ENCODE measurements at places on chromosomes 1 and 21.

GRCh38 chr1:171334024-171334640 is 20.1 kb downstream of the FMO4 start:
- DNase-seq, result no peak

- DNase-seq, result no peak
Measured at GRCh38 chr21:45709173-45709572, 65.6 kb downstream of the PCBP3 start.

GRCh38 chr1:237998581-237998980 is 107.9 kb upstream of the ZP4 start:
- no peak for DNase-seq

- DNase-seq, result no peak
Measured at GRCh38 chr1:174519844-174520243, 72.1 kb downstream of the GPR52 start.

GRCh38 chr1:96843196-96843595 is 121.6 kb downstream of the PTBP2 start:
- no peak for DNase-seq

DNA sequence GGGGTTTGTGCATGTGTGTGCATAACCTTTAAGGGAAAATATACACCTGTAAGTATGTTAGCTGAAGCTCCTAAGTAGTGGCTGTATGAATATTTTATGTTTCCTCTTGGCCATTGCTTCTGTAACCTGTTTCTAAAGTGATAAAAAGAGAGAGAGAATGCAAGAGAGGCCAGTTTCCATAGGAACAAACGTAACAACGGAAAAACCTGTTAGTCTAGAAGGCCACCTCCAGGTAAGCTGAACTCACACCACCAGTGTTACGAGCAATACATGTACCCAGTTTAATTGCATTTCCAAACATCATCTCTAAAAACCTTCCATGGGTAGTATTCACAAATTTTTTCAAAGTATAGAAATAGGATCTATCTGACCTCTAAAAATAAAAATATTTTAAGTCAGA is 63.1 kb downstream of the PLPPR4 start:
- DNase-seq, result no peak

GRCh38 chr1:156540955-156541354 is 31.4 kb downstream of the IQGAP3 start:
- no peak for DNase-seq

GRCh38 chr1:32199717-32200072 is 700 bp upstream of the CCDC28B start:
- DNase-seq, result no peak

- DNase-seq, result no peak
Measured at GRCh38 chr21:31599013-31599412, 60.5 kb upstream of the SOD1 start.

DNA sequence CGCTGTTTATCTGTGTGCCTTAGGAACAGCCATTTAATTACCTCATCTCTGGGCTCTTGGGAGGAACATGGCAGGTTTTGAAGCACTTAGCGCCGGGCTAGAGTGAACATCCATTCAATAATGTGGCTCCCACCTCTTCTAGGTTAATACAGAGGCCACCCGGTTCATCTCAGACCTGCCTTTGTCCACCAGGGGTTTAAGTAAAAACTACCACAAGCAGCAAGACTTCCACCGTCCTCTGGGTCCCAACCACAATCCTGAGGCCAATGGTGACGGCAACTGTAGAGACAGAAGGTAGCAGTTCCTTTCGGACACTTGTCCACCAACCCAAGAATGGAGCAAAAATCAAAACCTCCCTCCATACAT is 924 bp upstream of the DDOST start:
- DNase-seq, result no peak

GRCh38 chr21:33313183-33313582 is 11.6 kb upstream of the IFNAR1 start:
- no peak for DNase-seq

- no peak for DNase-seq
Measured at GRCh38 chr1:164764333-164764732, 205.3 kb downstream of the PBX1 start.
